ENCODE measurements at places on chromosomes 7 and 10.

- no peak for DNase-seq
Measured at GRCh38 chr10:11685787-11686218, 56.4 kb upstream of the ECHDC3 start.

GRCh38 chr7:21939136-21939857, 6.4 kb downstream of the CDCA7L start:
- DNase-seq: no peak

DNA sequence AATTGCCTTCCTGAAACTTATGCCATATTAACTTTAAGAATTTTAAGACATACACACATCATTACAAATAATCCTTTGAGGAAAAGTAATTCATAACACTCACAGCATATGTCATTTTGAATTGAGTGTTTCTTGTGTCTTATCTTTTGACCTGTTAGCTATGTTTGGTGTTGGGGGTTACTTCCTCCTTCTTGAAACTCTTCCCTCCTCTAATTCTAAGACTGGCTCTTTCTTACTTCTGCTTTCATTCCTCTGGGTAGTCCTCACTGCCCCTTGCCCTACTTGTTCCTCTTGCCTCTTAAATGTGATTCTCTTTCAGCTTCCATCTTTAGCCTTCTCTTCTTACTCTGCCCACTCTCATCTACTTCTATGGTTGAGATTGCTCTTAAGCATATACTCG, 28.3 kb upstream of the PIP4K2A start:
- no peak for DNase-seq

DNA sequence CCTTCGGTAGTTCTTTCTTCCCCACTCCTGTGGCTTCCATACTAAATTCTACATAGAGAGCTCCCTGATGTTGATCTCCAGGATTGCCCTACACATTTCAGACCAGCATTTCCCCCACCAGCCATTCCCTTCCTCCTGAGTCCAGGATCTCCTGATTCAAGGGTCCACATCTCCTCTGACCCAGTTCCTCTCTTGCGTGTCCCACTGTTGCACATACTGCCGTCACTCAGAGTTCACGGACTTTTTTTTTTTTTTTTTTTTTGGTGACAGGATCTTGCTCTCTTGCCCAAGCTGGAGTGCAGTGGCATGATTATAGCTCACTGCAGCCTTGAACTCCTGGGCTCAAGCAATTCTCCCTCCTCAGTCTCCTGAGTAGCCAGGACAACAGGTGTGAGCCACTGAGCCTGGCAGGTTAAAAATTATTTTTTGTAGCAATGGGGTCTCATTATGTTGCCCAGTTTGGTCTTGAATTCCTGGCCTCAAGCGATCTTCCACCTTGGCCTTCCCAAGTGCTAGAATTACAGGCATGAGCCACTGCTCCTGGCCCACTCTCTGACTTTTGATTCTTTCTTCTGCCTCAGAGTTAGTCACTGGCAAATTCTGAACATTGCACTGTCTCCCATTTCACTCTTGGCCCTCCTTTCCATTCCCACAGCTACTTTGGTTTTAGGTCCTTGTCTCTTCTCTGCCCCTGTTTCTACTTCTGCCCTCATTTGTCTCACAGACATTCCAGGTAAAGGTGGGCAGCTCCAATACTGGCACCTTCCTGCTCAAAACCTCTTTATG, 29.6 kb upstream of the ZRANB1 start:
- DNase-seq: no peak

- DNase-seq: no peak
Measured at GRCh38 chr7:130298544-130299326, 5.8 kb downstream of the CPA4 start.

DNA sequence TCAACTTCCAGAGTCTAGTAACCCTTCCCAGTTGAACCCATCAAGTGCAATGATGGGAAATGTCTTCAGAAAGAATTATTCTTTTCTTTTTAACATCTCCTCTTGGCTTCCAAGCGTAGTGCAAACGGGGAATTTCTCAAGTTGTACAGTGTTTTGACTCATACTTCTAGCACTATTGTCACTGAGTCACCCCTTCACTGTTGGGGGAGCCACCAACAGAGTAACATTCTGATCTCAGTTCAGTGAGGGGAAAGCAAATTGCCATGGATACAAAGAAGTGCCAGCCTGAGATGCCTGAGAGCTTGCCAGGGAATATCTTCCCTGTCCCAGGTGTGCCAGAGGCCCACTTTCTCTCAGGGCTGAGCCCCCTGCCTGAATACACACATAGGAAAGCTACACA, 31.0 kb downstream of the CYP3A5 start:
- DNase-seq: no peak

DNA sequence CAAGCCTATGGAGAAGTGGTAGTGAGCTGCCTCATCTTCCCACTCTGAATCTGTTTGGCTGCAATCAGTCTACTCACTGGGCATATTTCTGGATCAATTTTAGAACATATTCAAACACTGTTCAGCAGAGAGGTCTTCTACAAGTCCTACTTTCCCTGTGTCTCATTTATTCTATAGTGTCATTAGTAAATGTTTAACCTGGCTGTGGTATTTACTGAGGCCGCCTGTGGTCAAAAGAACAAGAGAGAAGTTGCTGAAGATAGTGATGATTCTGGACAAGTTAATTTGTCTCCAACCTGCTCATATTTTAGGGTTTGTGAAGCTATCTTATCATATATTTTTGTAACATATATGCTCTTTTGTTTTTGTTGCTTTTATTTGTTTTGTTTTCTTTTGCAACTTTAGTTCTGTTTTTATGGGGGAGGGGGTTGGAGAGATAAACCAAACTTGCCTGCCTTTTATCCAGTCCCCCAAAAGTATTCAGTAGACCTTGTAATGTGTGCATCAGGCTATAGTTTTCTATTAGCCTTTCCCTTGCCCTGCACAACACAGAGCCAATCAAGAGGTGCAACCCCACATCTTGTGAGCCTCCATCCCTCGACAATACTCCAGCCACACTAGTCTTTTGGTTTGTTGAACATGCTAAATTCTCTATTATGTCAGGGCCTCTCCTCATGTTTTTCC, 362.8 kb upstream of the MBL2 start:
- no peak for DNase-seq

DNA sequence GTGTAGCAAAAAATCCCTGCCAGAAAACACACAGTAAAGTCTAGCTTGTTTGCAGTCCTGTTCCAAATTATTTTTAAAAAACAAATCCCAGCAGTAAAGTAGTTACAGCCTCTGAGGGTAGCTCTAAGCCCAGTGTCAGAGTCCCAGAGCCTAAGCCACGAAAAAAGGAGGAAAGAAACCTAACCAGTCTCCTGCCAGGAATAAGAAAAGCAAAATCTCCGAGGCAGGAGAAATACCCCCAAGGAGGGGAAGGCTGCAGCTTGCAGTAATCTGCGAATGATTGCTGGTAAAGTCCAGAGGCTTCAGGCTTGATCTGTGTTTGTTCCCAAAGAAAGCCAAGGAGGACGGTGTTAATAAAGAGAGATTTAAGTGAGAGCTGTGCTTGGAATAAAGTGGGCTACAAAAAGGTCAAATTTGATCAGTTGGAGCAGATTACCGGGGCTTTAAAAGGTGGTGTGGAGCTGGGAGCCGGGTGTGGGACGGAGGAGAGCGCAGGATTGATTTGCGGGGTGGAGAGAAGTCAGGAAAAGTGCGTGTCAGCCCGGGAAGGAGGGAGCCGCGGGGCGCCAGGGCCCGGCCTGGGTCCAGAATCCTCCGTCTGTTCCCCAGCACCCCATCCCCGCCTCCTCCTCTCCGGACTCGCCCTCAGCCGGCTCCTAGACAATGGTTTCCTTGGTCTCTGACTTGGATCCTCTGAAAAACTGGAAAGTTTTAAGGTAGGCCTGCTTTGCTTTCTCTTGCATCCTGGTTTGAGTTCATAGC, 219.4 kb upstream of the CELF2 start:
- no peak for DNase-seq

GRCh38 chr10:42888504-42889095, 106.0 kb downstream of the BMS1 start:
- DNase-seq: no peak

- no peak for DNase-seq
Measured at GRCh38 chr7:101957744-101958525, 140.5 kb downstream of the CUX1 start.

- no peak for DNase-seq
Measured at GRCh38 chr10:5585517-5586206, 60.9 kb downstream of the CALML3 start.

DNA sequence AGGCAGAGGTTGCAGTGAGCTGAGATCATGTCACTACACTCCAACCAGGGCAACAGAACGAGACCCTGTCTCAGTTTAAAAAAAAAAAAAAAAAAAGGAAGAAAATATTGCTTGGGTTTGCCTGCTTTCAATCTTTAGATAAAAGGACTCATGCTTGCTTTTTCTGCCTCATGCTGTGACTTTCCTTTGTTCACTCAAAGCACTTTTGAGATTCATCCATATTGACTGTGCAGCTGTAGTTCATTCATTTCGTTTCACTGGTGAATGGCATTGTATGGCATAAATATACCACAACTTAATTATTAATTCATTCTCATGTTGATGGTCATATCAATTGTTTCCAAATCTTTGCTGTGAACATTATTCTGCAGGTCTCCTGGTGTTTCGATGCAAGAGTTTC, 97.6 kb upstream of the NFE2L3 start:
- no peak for DNase-seq

DNA sequence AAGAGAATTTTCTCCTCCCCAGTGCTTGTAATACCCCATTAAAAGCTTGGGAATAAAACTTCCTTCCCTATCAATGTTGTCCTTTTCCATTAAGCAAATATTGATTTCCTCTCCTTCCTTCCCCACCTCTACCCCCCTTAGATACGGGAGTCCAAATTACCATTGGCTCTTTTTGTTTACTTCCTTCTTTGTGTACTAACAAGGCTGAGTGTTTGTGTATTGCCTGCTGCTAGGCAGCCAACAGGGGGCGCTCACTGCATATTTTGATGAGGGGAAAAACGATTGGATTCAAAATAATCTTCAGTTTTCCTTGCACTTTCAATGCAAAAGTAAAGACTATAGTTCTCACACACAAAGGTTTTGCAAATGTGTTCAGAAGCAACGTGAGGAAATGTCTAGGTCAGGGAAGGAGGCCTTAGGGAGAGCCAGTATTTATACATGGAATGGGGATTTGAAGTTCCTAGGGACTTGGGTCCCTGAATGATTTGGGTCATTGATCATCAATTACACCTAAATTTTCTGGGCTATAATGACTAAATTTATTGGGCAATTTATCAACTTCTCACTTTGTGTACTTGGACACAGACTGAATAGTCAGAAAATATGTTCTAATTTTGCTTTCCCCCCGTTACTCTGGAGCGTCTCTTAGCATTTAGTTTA, 23.6 kb upstream of the VPS41 start:
- no peak for DNase-seq

GRCh38 chr7:55248526-55248925, 116.6 kb upstream of the LANCL2 start:
- DNase-seq: no peak

DNA sequence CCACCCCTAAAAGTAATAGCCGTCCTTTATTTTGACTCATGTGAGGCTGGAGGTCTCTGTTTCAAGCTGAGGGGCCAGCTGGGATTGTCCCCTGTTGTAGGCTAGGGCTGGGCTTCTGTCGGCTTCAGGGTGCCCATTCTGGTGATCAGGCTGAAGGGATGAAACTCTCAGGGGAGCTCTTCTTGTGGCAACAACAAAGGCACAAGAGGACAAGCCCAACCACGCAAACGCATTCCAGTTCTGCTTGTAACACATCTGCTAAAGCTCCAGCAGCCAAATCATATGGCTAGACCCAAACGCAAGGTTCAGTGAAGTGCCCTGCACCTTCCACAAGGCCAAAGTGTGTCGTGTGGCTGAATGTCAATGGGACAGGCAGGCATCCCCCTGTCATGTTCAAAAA, 405.7 kb downstream of the INHBA start:
- DNase-seq: no peak

- no peak for DNase-seq
Measured at GRCh38 chr10:95308389-95309302, 17.8 kb upstream of the PDLIM1 start.

DNA sequence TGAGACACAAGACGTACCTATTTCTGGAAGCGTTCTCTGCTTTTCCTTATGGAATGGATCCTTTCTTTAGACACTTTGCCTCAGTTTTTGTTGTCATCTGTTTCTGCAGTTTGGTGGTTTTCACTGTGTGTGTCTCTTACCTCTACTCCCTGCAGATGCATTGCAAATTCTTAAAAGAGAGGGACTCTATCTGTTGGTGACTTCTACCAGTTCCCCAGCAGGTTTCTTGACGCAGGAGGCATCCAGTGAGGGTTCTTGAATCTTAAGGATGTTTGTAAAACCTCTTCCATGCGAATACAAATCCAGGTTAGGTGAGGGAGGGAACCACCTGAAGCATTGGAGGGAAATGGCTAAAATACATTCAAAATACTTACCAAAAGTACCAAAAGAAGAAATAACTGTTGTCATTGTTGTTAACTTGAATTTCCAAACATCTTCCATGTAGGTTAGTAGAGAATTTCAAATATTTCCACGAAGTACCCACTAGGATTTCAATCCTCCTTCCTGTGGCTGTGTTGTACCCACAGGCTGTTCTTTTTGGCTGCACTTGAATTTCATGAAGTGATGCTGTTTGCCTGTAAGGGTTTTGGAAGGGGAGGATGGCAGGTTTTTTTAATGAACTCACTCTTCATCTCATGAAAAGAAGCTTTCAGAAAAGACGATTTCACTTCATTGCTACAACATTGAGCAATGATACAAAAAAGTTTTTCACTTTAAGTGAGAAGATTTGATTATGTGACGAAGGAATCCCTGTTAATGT, 32.2 kb downstream of the PLXDC2 start:
- no peak for DNase-seq

GRCh38 chr7:117375380-117375779, 51.9 kb downstream of the ASZ1 start:
- DNase-seq: no peak

DNA sequence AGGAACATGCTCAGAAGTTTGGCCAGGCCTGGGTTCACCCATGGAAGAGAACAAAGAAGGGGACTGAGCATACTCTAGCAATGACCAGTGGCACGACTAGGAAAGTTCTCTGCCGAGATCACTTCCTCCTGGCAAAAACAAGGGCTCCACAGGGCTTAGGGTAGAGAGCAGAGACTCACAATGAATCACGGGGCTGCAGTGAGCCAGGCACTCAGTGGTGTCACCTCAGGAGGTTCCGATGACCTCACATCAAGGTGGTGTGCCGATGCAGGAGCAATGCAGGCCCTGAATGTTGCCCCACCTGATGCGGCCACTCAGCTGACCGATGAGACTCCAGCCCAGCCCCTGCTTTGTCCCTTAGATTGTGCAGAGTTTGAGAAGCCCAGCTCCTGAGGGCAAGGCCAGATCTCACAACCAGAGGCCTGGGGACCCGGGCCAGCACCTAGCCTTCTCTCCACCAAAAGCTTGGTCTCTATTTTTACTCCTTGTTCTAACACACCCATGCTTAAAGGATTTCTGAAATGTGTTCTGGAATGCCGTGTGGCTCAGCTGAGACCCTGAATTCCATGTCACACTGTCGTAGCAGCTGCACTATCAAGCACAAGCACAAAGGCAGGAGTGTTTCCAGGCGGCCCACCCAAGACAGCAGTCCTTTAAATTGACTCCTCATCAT, 60.9 kb downstream of the COBL start:
- DNase-seq: no peak

GRCh38 chr7:27922907-27923641, 183.1 kb downstream of the TAX1BP1 start:
- peak; percentile 67 for DNase-seq

GRCh38 chr10:14040787-14041631, 289.7 kb downstream of the FRMD4A start:
- DNase-seq: no peak

Data from NCI-H524 treated with DMSO at 0.1 percent for 48 hours (cell line).